Tibial nerve (tissue), 4 donors: ENCODE measurements at places on chromosomes 1 and 21.

- no peak for DNase-seq
Measured at GRCh38 chr1:9346566-9346965, 53.9 kb downstream of the SPSB1 start.

DNA sequence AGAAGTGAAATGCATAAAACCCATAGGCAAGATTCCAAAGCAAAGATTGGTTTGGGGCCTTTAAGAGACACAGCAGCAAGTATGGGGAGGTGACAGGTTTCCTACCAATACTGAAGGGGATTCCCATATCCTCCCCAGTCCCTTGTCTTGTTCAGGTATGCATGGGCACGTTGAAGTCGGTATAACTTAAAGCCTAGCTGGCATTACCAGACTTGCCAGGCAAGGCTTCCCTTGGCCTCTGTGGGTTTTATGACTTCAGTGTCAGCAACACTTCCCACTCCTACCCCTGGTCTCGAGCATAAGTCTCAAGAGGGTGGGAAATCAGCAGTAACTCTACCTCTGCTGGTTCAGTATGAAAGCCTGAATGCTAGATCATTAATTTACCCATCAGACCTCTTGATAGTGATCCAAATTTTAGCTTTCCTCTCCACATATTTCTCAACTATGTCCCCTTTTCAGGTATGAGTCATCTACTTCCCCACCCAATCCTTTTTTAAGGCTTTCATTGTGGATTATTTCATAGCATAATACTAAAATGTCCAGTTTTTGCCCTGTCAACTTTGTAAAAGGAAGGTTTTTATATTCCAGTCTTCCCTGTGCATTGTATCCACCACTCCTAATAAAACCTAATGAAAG is 6.8 kb downstream of the CYP4X1 start:
- DNase-seq = no peak

DNA sequence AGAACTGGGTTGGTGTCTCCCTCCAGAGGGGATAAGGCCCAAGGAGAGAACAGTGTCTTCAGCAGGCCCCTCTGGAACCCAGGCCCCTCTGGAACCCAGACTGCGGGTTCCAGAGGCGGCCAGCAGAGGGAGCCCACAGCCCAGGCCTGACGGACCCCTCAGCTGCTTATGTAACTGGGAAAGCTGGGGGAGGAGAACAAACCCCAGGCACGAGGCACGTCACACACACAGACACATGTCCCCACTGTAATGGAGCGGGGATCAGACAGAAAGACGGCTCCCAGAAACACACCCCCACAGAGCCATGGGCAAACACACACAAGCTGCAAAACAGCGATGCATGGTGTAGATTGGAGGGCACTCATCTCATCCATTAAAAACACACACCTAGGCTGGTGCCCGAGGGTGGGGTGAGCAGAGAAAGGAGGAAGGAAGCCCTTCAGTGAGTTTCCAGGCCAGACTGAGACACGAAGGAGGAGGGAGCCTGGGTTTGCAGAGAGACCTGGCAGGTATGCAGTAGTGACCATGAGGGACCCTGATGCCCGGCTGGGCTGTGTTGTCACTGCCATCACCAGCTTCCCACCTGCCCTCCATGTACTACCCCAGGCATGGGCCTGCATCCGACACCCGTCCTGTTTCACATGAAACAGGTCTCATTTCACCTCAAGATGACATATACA is 2.8 kb upstream of the IGSF8 start:
- peak; percentile 69 for DNase-seq

DNA sequence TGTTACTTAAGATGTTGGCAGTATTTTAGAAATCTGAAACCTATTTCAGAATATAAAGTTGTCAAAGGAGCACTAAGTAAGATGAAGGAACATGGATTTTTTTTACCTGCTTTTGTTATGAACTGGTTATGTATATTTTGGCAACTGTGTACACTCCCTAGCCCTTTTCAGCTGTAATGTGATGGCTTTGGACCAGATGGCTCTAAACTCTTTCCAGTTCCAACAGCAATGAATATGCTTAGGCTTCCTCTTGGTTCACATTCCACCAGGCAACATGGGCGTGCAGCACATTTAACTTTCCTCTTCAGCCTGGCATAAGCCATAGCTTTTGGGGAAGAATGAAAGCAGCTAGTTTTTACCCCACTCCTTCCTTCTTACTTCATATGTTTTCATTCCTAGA is 95.6 kb upstream of the ADAMTS5 start:
- no peak for DNase-seq

DNA sequence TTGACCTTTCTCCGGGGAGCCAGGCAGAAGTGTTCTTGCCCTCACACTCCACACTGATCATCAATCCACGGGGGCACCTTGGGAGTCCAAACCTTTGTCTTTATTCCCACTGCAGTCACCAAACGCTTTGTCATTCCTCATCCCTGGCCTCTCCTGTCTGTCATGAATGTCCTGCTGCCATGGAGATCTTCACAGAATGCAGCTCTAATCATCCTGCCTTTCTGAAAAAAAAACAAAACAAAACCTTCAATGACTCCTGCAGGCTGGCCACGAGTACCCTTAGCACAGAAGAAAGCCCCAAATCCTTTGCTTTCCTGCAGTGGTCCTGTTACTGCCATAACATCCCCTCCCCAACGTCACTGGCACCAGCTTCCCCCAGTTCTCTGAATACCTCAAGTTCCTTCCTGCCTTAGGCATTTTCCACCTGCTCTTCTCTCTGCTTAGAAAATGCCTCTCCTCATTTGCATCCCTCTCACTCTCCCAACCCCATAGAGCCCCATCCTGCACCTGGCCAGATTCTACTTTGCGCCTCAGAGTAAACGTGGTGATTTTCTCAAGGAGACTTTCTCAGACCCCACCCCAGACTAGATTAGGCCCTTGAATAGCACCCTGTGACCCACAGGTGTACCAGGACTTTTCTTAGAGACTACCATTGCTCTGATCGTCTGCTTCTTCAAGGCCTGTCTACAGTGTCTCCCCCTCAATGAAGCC is 131.2 kb downstream of the AK5 start:
- DNase-seq = no peak

- DNase-seq = no peak
Measured at GRCh38 chr1:81126989-81127581, 673.6 kb upstream of the ADGRL2 start.

DNA sequence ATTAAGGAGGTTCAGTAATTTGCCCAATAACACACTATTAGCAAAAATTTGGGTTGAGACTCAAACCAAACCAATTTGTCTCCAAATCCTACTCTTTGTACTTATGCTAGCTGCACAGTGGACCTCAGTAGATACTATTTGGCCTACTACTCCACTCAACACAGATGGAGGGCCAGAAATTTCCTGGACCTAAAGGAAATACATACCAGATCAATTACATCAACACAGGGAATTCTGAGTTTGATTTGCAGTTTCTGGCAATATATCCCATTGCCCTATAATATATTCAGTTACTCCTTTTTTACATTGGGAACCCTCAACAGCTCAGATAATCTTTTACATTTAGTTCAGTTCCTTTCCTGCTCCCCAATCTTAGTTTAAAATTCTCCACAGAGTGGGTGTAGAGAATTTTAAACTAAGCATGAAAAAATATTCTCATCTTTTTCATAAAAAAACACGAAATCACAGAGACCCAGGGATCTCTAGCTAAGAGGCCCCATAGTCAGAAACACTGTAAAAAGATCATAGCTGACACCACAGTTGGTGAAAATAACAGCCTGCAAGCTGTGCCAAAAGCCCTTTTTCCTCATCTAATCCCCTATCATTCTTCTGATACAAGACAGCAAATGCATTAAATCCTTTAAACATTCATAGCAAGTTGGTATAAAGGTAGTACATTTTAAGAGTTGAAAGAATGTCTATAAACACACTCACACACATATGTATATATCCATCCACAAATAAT is 317.7 kb upstream of the ESRRG start:
- DNase-seq = no peak

- no peak for DNase-seq
Measured at GRCh38 chr1:46110521-46110920, 21.9 kb downstream of the PIK3R3 start.

DNA sequence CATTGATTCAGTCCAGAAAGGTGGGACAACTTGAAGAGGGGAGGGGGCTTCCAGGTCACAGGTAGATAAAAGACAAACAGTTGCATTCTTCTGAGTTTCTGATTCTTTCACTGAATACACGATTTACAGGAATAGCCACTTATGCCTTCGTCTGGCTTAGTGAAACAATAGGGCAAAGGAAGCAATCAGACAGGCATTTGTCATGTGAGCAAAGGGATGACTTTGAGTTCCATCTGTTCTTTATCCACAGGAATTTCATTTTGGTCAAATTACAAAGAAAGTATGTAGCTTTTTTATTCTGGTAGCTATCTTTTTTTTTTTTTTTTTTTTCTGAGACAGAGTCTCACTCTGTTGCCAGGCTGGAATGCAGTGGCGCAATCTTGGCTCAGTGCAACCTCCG is 202.5 kb downstream of the TTLL7 start:
- no peak for DNase-seq

DNA sequence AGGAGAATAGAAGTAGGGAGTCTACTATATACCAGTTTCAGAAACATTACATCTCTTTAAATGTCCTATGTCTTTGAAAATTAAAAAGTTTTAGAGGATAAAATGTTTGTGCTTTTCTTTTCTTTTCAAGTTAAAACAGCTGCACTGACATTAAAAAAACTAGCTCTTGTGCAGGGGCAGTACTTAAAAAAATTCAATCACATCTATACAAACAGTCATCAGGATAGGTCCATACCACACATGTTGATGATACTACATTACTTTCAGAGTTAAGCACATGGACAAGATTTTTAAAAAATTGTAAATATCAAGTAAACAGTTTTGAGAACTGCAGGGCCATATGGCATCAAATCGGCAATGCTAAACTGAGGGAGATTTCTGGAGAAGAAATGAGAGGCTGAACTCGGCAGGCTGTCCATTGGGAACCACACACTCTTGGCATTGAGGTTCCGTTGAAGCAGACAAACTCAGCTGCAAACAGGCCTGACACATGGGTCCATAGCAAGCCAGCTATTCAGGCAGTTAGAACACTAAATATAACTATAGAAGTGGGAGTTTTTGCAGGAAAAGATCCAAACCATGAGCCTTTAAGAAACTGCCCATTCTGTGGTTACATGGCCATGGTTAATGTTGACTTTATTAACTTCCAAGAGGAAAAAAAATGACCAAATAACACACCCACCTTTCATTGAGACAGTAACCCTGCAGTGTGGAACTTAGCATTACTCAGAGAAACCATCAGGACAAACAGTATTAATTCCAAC is 84.5 kb upstream of the BCL10 start:
- DNase-seq = no peak

- DNase-seq = no peak
Measured at GRCh38 chr1:43919906-43920305, 13.7 kb upstream of the ARTN start.

DNA sequence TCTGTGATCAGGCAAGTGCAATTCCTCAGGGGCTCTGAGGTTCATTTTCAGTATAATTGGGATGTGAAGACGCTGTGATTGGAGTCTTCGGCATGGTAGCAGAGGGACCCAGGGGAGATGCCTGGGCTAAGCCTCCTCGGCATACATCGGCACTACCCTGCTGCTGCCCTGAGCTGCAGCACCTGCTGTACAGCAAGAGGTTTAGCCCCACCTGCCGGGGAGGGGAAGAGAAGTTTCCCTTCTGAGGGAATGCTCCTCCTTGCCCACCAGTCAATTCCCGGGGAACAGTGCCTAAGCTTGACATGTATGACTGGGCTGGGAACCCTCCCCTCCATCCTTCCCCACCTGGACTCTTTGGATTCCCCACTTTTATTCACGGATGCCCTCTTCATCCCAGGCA is 24.9 kb downstream of the CNIH3 start:
- no peak for DNase-seq

GRCh38 chr1:2383576-2383975 is 7.8 kb downstream of the MORN1 start:
- DNase-seq = no peak

- DNase-seq = no peak
Measured at GRCh38 chr1:85830837-85831236, 122.6 kb upstream of the ZNHIT6 start.

DNA sequence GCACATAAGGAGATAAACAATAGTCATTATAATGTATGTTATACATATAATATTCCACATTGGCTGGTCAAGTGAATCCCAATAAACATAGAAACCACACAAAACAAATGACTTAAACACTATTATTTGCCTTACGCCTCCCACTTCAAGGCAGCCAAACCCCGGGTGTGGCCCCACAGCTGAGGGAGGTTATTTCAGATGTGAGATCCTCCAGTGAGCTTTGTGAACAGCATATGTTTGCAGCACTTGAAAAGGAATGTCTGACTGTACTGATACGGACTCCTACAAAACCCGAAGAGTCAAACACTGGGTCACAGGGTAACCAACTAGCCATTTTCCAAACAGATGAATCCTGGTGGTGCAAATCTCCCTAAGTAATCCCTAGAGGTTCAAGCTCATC is 27.1 kb upstream of the DISP1 start:
- DNase-seq = no peak

- no peak for DNase-seq
Measured at GRCh38 chr1:92972409-92973129, 11.3 kb upstream of the DIPK1A start.

DNA sequence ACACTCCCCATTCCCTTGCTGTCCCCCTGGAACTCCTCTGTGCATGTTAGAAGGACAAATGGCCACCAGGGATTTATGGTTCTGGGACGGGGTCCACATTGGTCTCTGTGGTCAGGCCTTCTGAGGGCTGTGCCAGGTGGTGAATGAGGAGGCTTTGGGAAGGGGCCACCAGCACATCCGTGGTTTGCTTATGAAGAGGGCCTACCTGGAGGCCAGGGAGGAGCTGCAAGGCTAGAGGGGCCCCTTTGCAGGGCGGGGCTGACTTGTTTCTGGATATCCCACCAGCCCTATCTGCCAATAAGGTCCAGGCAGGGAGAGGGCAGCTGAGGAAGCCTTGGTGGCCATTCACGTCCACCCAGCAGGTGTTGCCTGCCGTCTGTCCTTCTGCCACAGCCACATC is 24.9 kb downstream of the KCNA10 start:
- no peak for DNase-seq

- DNase-seq = no peak
Measured at GRCh38 chr1:237111807-237112206, 69.8 kb downstream of the RYR2 start.

DNA sequence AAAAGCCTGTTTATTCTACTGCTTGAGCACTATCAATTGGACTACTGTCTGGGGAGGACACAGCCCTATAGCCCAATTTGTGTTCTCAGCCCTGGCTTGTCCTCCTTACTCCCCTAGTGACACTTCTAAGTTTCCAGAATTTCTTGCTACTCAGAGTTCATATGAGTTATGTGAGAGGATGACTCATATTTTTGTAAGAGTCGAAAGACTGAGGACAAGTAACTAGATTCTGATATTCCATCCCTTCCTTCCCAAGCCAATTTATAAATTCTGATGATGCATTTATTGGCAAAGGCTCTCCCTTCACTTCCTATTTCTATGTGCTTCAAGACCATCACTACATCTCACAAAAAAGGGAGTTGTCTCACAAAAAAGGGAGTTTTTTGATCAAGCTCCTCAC is 422.2 kb upstream of the DEPDC1 start:
- no peak for DNase-seq
